CD8-positive, alpha-beta memory T cell (primary cell): ENCODE measurements at places on chromosomes 5 and 9.

GRCh38 chr5:11477786-11478185 is 426.5 kb downstream of the CTNND2 start:
- no peak for DNase-seq

DNA sequence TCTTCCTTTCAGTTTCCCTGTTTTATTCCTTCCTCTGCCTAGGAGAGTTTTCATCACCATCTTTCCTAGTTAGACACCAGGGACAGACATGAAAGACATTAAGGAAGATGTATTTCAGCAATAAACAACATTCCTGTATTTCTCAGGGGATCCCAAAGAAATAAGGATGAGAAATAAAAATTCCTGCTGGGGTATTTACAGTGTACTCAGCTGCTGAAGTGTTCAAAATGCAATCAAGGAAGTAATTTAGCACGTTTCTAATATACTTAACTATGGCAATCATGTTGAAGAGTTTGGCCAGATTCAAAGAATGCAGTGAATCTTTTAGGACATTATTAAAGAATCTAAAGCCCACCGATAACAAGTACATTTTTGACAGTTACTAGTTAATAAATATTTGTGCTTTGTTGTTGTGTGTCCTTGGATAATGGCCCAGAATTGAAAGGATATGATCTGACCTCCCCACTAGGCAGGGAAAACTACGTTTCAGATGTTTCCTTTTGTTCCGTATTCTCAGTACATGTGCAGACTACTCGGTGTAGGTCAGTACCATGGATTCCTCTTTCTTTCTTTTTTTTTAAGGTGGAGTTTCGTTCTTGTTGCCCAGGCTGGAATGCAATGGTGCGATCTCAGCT is 46.8 kb downstream of the INIP start:
- no peak for DNase-seq

- DNase-seq = no peak
These were observed 81.7 kb upstream of the CPEB4 start for GRCh38 chr5:173806270-173807035.

DNA sequence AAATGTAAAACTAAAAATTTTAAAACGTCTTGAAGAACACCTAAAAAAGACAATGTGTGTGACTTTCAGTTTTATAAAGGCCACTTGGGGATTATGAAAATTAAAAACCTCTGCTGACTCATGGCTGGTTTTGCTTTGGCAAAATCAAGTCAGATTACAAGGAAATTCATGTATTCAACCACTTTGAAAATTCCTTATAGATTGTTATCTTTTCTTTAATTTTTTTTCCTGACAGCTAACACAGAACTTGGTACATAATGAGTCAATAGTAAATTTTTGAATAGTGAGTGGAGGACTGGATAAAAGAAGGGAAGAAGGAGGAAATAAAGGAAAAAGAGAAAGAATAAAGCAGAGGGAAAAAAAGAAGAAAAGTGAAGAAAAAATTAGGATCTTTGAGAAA is 1774.7 kb upstream of the ACO1 start:
- DNase-seq = no peak

GRCh38 chr9:96442491-96442890 is 7.5 kb upstream of the HABP4 start:
- DNase-seq = no peak

GRCh38 chr9:135004772-135005171 is 82.7 kb upstream of the OLFM1 start:
- DNase-seq = no peak

DNA sequence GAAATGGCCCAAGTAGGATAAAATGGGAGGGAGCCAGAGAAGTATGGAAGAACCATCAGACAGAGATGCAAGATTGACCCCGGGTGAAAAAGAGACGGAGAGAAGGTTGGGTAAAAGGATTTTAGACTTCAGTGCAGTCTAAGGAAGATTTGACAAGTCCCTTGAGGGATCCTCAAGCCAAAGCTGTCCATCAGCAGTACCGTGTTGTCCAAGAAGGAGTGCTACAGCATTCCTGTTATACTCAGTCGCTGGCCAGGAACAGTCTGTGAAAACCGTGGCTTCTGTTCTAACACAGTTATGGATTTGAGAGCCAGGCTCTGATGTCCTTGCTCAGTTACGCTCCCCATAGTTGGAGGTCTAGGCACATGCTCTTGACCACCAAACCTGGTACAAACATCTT is 383.9 kb upstream of the DAB2 start:
- DNase-seq = no peak

DNA sequence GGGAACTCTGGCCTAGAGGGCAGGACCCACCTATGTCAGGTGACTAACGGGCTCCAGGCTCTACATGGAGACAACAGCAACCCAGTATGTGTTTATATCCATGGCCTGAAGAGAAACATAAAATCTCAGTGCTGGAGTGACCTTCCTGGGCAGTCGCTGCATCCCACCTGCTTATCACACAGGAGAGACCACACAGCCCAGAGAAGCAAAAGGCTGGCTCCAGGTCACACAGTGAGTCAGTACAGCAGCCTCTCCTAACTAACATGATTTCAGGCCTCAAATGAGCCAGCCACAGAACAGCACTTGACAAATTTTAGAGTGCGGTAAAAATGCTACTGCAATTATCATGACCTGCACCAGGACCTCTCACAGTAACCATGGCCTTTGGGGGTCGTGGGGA is 54.0 kb upstream of the TGFBR1 start:
- DNase-seq = no peak

DNA sequence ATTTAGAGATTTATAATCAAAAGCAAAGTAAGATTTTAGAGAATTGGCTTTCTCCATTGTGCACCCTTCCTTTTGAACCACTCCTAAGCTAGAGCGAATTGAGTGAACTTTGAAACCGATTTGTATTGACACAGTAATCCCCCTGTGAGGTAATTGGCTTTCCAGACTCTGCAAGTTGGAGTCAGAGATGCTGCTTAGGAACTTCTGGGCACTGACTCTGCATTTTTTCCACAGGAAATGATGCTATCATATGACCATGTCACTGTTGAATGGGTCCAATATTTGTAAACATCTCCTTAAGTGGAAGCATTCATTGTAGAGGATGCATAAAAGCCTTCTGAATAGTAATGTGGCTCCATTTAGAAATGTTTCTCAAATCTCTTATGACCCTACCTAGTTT is 394.4 kb upstream of the ZNF608 start:
- DNase-seq = no peak

- DNase-seq = no peak
These were observed 1.1 kb upstream of the ARHGEF28 start for GRCh38 chr5:73624888-73625287.

GRCh38 chr5:107476783-107477182 is 194.0 kb downstream of the EFNA5 start:
- DNase-seq = peak; percentile 27

DNA sequence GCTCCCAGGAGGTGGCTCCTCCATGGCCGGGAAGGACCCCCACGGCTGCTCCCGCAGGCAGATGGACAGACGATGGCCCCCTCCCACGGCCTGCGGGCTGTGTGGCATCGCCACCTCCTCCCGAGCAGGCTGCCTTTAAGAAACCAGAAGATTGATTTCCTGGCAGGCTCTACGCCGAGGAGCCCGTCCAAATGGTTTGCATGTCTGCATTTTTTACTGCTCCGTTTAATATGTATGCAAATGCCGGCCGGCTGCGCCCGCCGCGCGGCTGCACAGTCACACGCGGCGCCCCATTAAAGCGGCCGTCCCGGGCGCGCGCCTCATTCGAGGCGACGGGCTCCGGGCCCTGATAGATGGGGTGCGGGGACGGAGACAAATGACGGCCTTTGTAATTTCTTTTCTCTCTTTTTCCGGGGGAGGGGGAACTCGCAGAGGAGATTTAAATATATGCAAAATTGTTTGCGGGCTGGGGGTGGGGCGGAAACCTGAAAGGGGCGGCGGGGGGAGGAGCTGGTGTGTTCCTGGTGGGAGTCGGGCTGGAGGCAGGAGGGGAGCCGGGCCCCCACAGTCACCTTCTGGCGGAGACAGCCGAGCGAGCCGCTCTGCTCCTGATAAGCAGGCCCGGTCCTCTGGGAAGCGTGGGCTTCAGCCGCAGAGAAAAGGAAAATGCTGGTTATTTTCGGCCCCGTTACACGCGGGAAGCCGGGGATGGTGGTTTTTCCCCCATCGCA is 158.7 kb upstream of the IER5L start:
- peak; percentile 53 for DNase-seq

DNA sequence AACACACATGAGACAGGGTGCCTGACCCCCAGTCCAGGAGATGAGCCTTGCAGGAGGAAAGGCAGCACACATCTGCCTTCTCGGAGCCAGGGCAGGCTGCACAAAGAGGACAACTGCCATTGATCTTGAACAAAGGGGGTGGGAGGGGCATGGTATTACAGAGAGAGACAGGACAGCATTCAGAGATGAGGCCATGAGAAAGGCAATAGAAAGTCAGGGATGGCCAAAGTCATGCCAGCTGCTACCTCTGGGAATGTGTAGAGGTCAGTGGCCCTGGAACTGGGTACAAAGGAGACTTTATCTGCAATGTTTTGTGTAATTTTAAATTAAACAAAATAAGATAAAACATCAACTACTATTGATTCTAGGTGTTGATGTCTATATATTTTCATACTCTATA is 43.2 kb downstream of the WDR36 start:
- DNase-seq = no peak

GRCh38 chr5:160485364-160485969 is 63.8 kb downstream of the PTTG1 start:
- DNase-seq = no peak

- DNase-seq = peak; percentile 85
These were observed 117.7 kb downstream of the SLC12A2 start for GRCh38 chr5:128201065-128201926.

- DNase-seq = no peak
These were observed 40.1 kb upstream of the TARS1 start for GRCh38 chr5:33400675-33401074.

GRCh38 chr5:26024774-26025173 is 1013.6 kb downstream of the CDH9 start:
- DNase-seq = no peak

DNA sequence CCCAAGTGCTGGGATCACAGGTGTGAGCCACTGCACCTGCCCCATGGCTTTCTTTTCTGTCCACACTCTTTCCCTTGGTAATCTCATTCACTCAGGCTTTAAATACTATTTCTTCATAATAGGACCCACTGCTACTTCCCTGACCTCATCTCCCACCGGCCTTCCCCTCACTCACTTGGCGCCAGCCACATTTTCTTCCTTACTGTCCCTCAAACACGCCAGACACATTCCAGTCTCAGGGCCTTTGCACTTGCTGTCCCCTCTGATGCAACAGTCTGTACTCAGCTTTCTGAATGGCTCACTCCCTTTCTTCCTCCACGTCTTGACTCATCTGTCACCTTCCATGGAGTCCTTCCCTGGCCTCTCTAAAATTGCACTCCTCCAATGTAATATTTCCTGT is 111.1 kb upstream of the MVB12B start:
- DNase-seq = no peak

DNA sequence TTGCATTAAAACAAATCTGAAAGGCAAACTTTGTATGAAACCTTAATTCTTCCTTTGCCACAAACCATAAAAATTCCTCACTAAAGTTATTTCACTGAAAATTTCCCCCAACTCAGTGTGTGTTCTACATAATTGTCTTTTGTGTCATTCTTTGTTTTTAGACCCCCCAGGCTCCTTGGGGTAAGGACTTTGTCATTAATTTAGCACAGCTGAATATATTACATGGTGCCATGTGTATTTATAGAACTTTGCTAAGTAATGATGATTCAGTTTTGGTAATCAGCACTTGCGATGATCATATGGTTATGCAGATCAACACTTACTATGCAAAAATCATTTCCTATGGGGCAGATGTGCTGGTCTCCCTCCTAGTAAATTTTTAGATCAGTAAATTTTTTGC is 712.1 kb upstream of the MEF2C start:
- no peak for DNase-seq

GRCh38 chr9:133839822-133840329 is 101.7 kb upstream of the SARDH start:
- DNase-seq = no peak

GRCh38 chr5:135488727-135489465 is 36.7 kb upstream of the TIFAB start:
- no peak for DNase-seq

DNA sequence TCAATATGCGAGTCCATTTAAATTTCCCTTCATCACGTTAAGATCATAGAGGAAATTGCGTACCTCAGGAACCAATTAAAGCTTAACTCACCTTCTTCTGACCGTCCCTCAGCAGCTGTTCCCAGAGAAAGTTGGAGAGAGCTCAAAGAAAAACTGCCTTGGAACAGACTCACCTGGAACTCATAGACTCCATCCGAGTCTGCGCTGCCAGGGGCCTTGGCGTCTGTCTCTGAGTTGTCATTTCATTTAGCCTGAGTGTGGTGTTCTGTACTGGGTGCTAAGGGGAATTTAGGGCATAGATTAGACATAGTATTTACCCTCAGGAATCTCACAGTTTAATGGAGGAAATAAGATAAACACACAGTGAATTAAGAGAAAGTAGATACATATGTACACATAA is 892.7 kb downstream of the TLE1 start:
- DNase-seq = no peak

DNA sequence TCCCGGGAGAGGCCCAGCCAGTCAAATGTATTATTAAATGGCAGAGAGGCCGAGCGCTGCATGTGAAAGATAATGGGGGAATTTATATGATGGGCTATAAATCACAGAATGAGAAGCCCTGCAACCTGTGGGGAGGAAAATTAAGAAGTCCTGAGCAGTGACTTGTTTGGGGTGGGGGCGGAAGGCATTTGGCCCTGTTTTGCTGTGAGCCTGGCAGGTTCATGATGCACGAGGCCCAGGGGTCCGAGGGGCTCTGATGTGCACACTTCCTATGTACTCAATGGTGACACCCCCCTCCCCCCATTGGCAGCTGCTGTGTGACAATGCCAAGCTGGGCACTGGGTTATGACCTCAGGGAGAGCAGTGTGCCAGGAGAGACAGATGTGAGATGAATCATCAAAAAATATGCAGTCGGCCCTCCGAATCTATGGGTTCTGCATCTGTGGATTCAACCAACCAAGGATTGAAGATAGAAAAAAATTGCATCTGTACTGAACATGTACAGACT is 13.7 kb upstream of the DAB2IP start:
- no peak for DNase-seq

- no peak for DNase-seq
These were observed 261.8 kb downstream of the MCTP1 start for GRCh38 chr5:95022967-95023695.

- DNase-seq = no peak
These were observed 18.5 kb upstream of the NTNG2 start for GRCh38 chr9:132143359-132143758.

- DNase-seq = no peak
These were observed 103.2 kb upstream of the ELL2 start for GRCh38 chr5:96064877-96065276.

DNA sequence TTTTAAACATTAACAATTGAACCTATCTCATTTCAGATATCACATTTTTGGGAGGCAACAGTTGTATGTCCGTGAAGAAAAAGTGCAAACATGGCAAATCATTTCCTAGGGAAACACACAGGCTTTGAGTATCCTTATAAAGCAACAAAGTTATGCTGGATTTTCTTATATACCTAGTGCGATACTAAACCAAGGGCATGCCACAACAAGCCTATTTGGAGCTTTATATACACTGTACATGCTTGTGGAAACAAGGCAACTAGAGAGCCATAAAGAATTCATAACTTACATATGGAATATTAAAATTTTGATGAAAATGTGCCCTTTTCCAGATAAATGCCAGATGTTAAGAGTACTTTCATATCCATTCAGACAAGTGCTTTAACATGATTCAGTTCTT is 191.4 kb downstream of the DCP2 start:
- no peak for DNase-seq
